ENCODE measurements at places on chromosomes 7 and 10. TPM values are rescaled to one million over a fixed set of nuclear protein-coding genes. Genes with fewer than 3 reads are reported as not detected.

The SLC29A3 gene
- total RNA-seq: 3.4 TPM

The SFRP5 gene
- total RNA-seq: not detected

The GIMAP7 gene
- 244 TPM for total RNA-seq

The MALRD1 gene
- total RNA-seq: not detected

The STAG3 gene
- 24.2 TPM for total RNA-seq

The NPTX2 gene
- total RNA-seq: not detected

The ADIRF gene
- not detected for total RNA-seq

The LAMB1 gene
- total RNA-seq: not detected

The TMEM139 gene
- total RNA-seq: 0.29 TPM

The ABCC2 gene
- 1.3 TPM for total RNA-seq

The FEZF1 gene
- total RNA-seq: not detected

The SLC13A1 gene
- not detected for total RNA-seq

The SORCS1 gene
- not detected for total RNA-seq

The CYP2C19 gene
- not detected for total RNA-seq

The SPAM1 gene
- total RNA-seq: not detected

The H2BK1 gene
- total RNA-seq: not detected

The HOXA10 gene
- total RNA-seq: not detected

The MPP7 gene
- 20.2 TPM for total RNA-seq

The FRAT2 gene
- 10.7 TPM for total RNA-seq

The ACSM6 gene
- not detected for total RNA-seq

The CNNM2 gene
- 6.2 TPM for total RNA-seq

The CACNA2D1 gene
- total RNA-seq: not detected

The AGBL3 gene
- total RNA-seq: 1.9 TPM

Measured in activated CD4-positive, alpha-beta T cell treated with anti-CD3 and anti-CD28 coated beads, Interleukin-2, amount 10 ng/mL, durations not matched to agents 7 days and 5 days (primary cell).